ENCODE measurements at places on chromosomes 12 and 14.

DNA sequence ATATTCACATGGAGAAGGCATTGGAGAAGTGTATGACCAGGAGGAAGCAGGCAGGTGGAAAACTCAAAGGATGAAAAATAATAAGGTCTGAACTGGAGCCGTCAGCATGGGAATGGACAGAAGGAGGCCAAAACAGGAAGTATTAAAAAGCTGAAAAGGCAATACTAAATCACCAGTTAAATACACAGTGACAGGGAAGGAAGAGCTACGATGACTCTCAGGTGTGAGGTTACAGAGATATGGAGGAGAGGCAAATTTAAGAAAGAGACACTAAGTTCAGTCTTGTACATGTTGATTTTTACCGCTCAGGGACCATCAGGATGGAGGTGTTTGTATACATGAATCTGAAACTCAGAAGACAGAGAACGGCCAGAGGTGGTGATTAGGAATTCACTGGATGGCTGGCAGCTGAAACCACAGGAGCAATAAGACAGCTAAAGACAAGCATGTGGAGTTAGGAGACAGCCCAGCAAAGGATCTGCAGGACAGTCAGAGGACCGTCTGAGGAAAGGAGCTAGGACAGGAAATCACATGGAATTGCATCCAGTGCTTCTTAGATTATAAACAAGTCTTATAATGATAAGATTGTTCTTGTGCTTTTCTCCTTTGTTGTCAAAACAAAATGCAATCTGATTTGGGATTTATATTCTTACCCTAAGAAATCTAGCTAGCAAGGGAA, 33.9 kb upstream of the CDKN3 start:
- no peak for DNase-seq

DNA sequence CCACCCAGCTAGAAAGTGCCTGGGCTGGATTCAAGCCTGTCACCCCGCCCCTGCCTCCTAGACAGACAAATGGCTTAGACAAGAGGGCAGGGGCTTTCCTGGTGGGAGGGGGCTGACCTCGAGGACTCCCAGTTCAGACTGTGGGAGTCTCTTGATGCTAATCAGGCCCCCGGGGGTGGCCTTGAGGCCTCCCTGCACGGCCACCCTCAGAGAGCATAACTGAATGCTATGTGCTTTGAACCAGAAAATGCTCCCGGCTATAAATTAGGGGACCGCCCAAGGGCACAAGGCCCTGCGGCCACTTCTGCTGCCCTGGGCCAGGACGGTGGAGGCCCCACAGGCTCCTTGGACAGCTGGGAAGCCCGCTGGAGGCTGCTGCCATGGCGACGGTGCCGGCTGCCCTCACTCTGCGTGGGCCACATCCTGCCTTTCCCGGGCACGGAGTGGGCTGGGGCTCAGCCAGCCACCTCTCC, 111.0 kb upstream of the NCOR2 start:
- no peak for DNase-seq

DNA sequence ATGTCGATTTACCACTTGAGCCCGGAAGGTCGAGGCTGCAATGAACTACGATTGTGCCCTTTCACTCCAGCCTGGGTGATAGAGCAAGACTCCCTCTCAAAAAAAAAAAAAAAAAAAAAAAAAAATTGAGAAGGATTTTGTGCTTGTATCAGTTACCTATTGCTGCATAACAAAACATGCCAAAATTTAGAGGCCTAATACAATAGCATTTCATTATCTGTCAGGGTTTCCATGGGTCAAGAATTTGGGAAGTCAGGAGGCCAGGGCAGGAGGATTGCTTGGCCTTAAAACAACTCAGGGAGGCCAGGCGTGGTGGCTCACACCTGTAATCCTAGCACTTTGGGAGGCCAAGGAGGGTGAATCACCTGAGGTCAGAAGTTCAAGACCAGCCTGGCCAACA, 4.6 kb upstream of the SLC8B1 start:
- DNase-seq, result no peak

GRCh38 chr12:43011383-43011926, 421.9 kb upstream of the PRICKLE1 start:
- DNase-seq, result no peak

DNA sequence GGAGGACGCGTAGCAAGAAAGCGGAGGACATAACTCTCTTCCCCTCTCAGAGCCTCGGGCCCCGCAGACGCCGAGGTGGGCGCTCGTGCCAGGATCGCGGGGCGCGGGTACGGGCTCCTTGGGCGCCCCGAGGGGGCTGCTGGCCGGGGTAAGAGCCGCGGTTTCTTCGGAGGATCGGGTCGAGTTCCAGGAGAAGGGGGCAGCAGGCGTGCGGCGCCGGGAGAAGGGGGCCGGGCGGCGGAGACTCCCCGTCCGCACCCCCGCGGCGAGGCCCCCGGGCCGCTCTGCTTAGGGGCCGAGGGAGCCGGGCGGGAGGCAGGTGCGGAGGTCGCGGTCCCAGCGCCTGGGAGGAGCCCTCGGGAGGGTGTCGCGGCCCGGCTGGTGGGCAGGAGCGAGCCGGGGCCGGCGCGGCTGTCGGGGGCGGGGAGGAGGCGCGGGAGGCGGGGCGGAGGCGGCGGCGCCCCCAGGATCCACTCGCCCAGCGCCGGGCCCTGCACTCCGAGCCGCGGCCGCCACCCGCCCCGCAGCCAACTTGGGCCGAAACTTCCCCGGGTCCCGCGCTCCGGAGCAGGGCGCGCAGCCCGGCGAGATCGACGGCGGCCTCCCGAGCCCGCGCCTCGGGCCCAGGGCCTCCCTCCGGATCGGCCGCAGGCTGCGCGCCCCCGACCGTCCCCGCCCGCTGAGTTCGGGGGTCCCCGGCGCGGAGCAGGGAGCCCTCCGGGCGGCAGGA, 64.4 kb downstream of the FBXL14 start:
- DNase-seq, result no peak

GRCh38 chr12:23222801-23223200, 597.8 kb downstream of the ETNK1 start:
- no peak for DNase-seq

DNA sequence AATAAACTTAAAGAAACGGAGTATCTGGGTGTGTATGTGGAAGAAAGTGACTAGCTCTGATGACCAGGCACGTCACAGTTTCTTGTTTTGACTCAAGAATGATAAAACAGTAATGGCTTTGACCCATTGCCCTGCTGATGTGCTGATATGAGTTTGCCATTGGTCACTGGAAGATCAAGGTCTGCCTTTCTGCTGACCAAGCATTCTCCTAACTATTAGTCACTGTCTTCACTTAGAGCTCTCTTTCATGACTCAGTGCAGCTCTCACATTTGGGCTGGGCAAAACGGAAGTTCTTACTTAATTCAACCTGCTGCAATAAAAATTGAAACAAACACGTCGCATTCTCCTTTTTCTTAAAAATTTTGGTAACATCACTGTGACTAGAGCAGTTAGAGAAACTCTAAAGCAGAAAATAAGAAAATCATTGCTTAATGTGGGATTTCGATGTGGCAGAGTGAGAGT, 366.7 kb downstream of the BTG1 start:
- no peak for DNase-seq

DNA sequence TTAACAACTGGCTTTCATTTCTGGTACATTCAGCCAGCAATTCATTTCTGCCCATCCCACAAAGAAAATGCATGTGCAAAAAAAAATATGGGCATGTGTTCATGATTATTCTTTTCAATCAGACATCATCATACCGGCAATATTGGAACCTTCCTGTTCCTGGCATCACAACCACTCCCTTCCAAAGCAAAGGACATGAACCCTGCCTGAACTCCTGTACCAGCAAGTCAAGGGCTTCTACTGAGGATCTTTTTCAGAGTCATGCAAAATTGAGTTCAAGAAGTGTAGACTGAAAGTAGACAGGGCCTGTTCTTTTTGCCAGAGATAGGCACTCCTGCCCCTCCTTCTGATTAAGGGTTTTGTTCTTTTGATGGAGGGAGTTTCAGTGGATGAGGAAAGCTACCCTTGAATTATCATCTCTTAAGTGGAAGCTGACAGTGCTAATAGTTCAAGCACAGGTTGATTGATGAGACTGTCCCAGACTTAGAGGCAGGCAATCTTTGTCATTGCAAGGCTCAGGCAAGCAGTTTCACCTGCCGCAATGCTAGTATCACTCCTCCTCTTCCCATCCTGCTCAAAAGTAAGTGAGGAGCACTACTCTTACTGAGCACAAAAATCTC, 22.3 kb upstream of the DIO2 start:
- no peak for DNase-seq

DNA sequence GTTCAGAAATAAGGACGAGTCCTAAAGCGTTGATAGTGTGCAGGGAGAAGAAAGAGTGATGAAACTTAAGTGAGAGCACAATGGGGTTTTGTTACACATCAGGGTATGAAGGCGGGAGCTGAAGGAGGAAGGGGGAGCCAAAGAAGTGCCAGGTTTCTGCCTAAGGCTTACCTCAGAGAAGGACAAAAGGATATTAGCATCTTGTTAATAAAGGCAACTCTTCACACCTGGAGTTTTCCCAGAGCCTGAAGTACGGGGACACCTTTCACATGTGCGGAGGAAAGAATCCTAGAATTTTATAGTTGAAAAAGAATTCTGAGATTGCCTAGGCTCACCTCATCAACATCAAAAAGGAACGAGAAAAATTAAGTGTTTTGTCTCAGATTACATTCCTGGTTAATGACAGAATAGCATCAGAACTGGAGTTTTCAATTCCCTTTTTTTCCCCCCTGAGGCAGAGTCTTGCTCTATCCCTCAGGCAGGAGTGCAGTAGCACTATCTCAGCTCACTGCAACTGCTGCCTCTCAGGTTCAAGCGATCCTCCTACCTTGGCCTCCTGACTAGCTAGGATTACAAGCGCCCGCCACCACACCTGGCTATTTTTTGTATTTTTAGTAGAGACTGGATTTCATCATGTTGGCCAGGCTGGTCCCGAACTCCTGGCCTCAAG, 2.2 kb upstream of the SAV1 start:
- DNase-seq, result no peak

All from caudate nucleus (tissue), 63 donors.